ENCODE measurements at places on chromosomes 1 and 21. TPM values are rescaled to one million over a fixed set of nuclear protein-coding genes. Genes with fewer than 3 reads are reported as not detected.

Gene DMBX1
- total RNA-seq = 3.1 TPM

Gene SPRR2A
- not detected for total RNA-seq

Gene THEM5
- total RNA-seq = not detected

Gene FCRL2
- not detected for total RNA-seq

Gene IFI6
- 178 TPM for total RNA-seq

Gene CD1D
- not detected for total RNA-seq

Gene TNFRSF1B
- total RNA-seq = not detected

Gene GATAD2B
- total RNA-seq = 4.2 TPM

Gene CACNA1S
- not detected for total RNA-seq

Gene HJV
- total RNA-seq = not detected

Gene ZNF697
- total RNA-seq = 1.8 TPM

Gene TMEM51
- total RNA-seq = 23.5 TPM

Gene AK5
- not detected for total RNA-seq

Gene TNFSF4
- total RNA-seq = 0.03 TPM

Gene ETNK2
- not detected for total RNA-seq

Gene CYP4A22
- not detected for total RNA-seq

Gene PTGER3
- not detected for total RNA-seq

Gene TAL1
- not detected for total RNA-seq

Gene TPM3
- 315 TPM for total RNA-seq

Gene USH2A
- total RNA-seq = not detected

Gene COL24A1
- not detected for total RNA-seq

Gene ESRRG
- 0.05 TPM for total RNA-seq

Gene PLA2G2D
- total RNA-seq = not detected

Gene PSEN2
- 18.0 TPM for total RNA-seq

Gene ATP1A4
- total RNA-seq = not detected
